ENCODE measurements at places on chromosomes 4 and X.

DNA sequence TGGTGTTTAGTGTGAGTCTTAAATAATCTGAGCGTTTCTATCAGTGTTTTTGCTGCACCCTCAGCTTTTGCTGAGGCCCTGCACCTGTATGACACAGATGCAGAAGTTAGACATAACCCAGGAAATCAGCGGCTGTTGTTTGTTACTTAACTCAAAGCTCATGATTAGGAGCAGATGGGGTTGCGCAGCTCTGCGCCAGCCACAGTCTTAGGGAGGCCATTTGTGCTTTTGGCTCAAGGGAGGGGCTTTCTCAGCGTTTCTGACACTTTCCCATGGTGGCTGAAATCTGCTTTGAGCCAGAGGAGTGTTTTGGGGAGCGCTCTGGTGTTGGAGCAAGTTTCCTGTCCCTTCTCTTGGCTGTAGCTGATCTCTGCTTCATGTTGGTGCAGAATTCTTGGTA lies 433.8 kb downstream of the NAF1 start:
- no peak for DNase-seq

DNA sequence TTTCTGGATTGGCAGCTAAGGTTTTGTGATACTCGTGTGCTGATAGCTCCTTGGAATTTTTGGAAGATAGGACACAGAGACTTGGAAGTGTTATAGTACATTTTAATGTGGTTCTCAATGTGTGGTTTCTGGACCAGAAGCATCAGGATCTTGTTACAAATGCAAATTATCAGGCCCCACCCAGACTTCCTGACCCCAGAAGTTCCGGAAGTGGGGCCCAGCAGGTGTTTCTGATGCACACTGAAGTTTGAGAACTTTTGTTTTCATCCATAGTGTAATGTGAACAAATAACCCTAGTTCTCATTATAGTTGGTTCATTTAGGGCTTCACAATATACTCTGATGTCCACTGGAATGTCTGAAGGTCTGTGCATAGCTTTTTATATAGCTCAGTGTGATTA lies 49.6 kb downstream of the LAMP2 start:
- no peak for DNase-seq

DNA sequence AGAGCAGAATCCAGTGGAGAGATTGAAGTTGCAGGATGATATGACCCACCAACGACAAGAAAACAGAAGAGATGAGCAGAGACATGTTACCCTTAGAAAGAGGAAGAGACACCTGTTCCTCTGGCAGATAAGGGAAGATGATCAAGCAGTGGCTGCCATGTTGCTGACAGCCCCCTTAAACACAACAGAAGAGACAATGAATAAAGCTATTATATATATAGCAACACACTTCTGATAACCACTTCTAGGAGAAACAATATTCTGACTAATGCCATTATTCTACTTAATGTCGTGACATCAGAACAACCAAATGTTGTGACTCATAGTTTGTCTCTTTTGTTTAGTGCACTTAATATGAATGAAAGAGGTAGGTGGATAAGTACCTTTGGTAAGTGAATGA lies 44.9 kb downstream of the SH3RF1 start:
- no peak for DNase-seq

GRCh38 chr4:85142451-85142850 lies 176.0 kb upstream of the WDFY3 start:
- no peak for DNase-seq

DNA sequence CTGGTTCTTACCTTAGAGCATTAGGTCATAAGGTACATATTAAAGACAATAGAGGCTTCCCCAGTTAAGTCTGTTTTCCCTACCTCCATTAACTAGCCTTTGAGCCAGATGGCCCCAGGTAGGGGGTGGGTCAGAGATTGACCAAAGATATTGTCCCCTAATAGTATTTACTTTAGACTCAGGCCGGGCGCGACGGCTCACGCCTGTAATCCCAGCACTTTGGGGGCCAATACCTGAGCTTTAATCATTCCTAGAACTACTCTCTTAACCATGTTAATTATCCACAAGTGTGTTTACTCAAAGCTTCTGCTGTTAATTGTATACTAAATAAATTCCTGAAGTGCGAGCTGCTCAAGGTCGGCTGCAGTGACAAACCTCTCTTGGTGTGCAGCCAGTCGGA lies 28.0 kb upstream of the AMBN start:
- no peak for DNase-seq

DNA sequence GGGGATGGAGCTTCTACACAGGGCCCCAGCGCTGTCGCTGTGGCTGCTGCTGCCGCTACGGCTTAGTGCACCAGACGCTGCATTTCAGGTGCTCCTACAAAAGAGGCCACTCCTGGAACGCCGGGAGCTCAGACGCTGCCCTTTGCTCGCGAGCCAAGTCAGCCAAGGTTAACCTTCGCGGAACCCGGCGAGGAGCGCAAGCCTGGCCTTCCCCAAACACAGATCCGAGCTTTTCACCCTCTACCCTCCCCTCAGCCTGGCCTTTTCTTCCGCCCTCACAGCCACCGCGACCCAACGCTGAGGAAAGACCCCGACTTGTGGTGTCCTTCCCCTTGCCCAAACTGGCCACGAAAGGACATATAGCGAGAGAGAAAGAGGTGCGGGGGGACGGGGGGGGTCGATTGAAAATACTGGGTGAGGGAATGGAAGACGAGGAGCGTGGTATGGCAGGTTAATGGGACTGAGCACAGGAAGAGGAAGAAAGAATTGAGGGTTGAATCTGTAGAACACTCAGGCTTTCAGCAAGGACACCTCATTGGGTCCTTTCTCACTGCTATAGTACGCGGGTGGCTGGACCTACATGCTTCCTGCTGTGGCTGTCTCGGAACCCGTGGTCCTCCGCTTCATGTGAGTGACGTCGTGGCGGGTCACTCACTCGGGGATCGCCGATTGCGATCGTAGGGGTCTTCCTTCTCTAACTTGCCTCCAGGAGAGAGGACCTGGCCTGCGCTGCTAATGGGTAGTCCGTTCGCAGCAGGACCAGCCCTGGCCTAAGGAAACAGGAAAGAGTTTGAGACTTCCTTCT lies at the start of the genes AIMP1 and TBCK:
AIMP1 (plus strand) TSS at position 583 of the 805 bp plus-strand sequence. CDS start 8,460 bp downstream, outside the sequence.
TBCK (minus strand) TSS at position 242 of the 805 bp plus-strand sequence. CDS start 7,249 bp downstream, outside the sequence.
- DNase-seq, result peak; percentile 37

- DNase-seq, result no peak
Measured at GRCh38 chr4:9929111-9929510, 92.2 kb downstream of the SLC2A9 start.

DNA sequence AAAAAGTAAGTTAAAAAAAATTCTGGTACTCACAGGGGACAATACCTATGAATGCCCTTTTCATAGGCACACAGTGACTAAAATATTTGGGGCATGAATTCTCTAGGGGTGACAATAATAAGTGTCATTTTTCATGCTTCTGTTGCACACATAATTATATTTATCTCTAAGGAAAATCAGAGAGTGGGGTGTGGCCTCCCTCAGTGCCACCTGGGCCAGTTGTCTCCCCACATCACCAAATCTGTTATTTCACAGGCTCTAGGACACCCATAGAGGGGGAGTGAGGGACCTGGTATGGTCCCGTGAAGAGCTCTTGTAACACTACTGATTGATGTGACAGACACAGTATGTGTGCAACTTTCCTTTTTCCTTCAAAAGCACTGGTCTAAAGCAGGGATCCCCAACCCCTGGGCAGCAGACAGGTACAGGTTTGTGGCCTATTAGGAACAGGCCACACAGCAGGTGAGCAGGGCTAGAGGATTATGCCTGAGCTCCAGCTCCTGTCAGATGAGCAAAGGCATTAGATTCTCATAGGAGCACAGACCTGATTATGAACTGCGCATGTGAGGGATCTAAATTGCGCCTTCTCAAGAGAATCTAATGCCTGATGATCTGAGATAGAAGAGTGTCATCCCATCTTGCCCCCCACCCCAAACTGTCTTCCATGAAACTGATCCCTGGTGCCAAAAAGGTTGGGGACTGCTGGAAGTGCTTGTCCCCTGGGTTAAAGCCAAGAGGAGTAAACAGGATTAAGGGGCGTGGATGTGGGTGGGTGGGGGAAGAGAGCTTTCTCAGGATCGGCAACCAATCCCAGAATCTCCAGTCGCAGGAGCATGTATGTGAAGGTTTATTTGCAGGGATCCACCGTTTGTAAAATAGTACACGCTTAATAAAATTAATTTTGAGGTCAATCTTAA lies 856 bp downstream of the SLC9B1 start:
- no peak for DNase-seq

GRCh38 chrX:39605183-39605582 lies 492.6 kb downstream of the BCOR start:
- no peak for DNase-seq

- DNase-seq, result no peak
Measured at GRCh38 chrX:108304210-108304609, 134.0 kb downstream of the COL4A6 start.

DNA sequence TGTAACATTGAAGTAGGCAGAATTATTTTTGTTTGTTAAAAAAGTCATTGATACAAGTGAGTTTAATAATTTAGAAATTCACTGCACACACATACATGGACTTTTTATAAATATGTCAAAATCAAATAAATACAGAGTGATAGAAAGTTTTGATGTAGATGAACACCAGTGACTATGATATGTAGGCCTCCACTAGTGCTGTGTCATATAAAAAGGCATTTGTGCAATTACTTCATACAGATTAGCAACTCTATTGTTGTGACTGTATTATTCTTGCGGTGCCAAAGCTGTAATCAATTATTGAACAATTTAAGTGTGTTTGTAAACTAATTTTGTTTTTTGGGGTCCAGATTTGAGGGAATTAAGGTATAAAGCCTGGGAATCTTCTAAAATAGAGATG lies 366.2 kb upstream of the PITX2 start:
- no peak for DNase-seq

- no peak for DNase-seq
Measured at GRCh38 chr4:76806346-76806745, 91.6 kb downstream of the SOWAHB start.

DNA sequence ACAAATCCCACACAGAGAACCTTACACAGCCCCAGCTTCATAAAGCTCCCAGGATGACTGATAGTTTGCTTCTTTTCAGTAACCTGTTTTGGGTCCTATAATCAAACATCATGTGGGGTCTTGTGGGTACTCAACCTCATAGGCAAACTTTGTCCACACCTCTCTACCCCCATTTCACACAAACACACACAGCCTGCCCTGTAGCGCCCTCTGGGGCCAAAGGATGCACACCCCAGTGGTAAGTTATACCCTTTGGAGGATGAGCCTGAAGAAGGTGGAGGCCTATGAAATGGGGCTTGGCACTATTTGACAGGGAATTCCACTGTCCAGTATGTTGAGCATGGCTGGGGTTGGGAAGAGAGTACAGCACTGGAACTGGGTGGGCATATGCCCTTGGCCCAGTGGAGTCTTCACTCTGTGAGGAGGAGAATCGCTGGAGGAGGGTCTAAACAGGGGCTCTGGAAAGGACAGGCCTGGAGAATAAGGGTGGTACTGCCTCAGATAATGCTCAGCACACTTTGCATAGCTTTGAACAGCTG lies 30.5 kb upstream of the COL25A1 start:
- no peak for DNase-seq

GRCh38 chr4:39792128-39792527 lies 94.2 kb downstream of the UBE2K start:
- DNase-seq, result no peak

DNA sequence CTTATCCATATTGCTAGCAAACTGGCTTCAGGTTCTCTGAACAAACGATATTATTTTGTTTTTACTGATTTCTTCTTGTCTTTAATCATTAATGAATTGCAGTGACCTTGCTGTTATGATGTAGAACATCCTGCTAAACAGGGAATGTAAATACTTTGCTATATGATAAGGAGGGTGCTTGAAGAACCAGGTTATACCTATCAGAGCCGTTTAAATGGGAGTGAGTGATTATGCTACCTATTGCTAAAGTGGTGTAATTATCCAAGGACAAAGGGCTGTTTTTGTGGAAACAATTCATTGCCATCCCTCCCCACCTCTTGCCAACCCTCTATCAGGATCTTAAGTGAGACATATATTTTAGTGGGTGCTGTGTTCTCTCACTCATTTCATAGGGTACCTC lies 788.9 kb downstream of the RPA4 start:
- no peak for DNase-seq

DNA sequence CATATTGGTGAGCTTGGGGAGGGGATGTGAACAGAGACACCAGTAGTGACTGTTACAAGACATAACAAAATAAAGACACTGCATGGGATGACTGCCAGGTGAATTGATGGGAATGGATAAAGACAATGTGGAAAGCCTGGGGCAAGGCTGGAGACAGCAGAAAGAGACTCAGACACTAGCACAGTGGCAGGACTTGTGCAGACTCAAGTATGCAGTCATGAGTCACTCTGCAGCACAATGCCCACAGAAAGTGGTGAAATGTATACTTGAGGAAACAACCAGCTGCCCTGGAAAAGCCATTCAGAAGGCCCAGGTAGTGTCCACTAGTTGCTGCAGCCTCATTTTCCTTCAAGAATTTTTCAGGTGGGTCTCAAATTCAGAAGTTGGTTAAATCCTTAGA lies 452.3 kb downstream of the MID1IP1 start:
- DNase-seq, result no peak

GRCh38 chr4:68719075-68719473 lies 48.6 kb upstream of the UGT2B15 start:
- no peak for DNase-seq

- DNase-seq, result no peak
Measured at GRCh38 chr4:112302320-112303274, 5.4 kb downstream of the ALPK1 start.

- no peak for DNase-seq
Measured at GRCh38 chr4:96102541-96103026, 262.7 kb downstream of the PDHA2 start.

DNA sequence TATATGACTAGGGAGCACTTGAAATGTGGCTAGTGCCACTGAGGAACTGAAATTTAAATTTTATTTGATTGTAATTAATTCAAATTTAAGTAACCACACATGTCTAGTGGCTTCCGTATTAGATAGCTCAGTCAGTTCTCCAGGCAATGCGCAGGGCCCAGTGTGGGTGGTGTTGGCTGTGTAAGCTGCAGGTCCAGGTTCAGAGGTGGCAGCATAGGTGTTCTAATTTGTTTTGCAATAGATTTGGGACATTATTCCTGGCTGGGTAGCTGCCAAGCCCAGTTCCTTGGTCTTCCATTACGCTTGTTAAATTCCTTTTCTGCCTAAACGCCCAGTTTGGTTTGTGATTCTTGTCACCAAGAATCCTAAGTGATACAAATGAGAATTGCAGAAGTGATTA lies 79.5 kb downstream of the FAM184B start:
- DNase-seq, result no peak

- no peak for DNase-seq
Measured at GRCh38 chrX:27380163-27380845, 82.8 kb downstream of the PPP4R3C start.

- DNase-seq, result no peak
Measured at GRCh38 chr4:129429581-129430320, 333.8 kb downstream of the C4orf33 start.

GRCh38 chr4:24279911-24280375 lies 304.4 kb downstream of the DHX15 start:
- DNase-seq, result no peak

All from NCI-H187 treated with DMSO at 0.1 percent for 48 hours (cell line).